ENCODE measurements at places on chromosomes 12 and 14.

DNA sequence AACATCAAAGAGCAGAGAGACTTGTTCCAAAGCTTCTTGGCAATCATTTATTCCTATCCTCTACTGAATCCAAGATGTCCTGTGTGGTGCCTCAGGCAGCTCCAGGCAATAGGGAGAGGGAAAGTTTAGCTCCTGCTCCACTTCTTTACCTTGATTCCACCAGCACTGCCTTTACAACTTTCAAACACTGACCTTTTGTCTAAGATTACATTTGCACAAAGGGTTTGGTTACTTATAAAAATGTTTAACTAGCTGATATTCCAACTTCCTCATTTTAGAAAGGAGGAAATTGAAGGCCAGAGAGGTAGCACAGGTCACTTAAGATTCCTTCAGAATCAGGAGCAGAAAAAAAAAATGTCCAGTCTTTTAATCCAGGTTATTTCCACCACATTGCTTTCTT, 192.7 kb downstream of the BTG1 start:
- DNase-seq = no peak

GRCh38 chr12:93134175-93134890, 205.2 kb upstream of the EEA1 start:
- DNase-seq = no peak

- DNase-seq = peak; percentile 59
These were observed 1.1 kb upstream of the FERMT2 start for GRCh38 chr14:52951681-52952554.

- DNase-seq = no peak
These were observed 51.8 kb downstream of the MOK start for GRCh38 chr14:102252834-102253801.

- no peak for DNase-seq
These were observed 6.4 kb upstream of the SLC38A4 start for GRCh38 chr12:46832130-46832704.

DNA sequence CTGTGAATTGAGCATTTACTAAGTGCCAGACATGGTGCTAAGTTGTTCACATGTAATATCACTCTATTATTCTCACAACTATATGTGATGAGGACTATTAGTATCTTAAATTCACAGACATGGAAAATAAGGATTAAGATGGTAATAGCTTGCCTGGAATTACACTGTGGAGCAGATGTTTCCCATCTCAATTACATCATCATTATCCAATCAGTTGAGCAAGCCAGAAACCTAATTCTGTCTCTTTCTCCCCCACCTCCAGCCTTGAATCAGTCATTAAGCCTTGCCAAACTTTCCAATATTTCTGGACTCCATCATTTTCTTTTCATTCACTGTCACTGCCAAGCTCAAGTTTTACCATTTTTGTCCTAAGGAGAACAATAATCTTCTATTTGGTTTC, 287.8 kb upstream of the KITLG start:
- DNase-seq = no peak

- DNase-seq = no peak
These were observed 28.2 kb downstream of the RAP1B start for GRCh38 chr12:68638721-68639395.

GRCh38 chr14:37232907-37233481, 35.3 kb downstream of the MIPOL1 start:
- DNase-seq = no peak

DNA sequence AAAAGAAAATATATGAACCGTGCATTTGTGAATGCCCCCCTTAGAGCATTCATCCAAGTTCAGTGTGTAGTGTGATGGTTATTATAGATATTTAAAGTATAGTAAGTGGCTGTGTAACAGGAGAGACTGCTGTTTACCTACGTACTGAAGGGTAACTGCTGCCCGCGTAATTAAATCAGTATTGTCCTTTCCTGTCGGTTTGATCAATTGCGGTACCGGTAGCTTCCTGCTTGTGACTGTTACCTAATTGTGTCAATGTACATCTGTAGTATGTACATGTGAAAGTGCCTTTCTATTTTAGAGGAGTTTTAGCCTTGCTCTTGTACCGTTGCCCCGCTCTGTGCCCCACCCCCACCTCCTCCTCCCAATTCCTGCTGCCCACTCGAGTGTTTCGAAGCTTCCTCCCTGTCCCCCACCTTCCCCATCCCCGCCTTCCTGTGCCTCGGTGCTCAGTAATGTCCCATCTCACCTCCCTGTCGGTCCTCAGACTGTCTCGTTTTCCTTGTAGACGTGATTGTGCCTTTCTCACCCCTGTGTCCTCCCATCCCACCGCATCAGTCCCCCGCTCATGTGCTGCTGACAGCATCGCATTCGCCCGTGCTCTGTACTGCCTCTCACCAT, 75.0 kb downstream of the KICS2 start:
- DNase-seq = peak; percentile 84

DNA sequence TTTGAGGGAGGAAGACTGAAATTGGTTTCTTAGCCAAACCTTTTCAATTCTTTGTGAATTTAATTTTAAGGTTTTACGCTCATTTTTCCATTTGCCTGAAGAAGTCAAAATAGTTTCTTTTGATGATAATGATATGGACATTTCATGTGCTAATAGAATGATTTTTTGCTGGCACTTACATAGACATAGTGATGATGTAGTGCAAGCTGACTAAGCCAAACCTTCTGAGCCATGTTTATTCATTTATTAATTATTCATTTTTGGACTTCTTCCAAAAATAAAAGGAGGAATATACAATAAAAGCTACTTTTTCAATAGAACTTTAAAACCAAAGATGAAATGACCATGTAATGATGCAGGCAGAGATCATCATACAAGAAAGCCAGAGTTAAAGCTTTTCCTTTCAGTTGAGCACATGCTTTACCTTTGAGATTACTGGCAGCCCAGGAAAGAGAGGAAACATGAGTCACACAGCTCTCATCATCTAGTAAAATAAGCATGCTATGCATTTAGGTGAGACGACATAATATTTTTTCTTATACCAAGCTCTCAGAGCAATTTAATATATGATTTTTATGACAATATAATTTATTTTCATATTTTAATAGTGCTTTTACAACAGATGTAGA, 24.8 kb downstream of the KCNA1 start:
- no peak for DNase-seq

- no peak for DNase-seq
These were observed 43.7 kb upstream of the HECTD1 start for GRCh38 chr14:31251028-31251958.

- DNase-seq = no peak
These were observed 146.7 kb upstream of the USP15 start for GRCh38 chr12:62113366-62114011.

DNA sequence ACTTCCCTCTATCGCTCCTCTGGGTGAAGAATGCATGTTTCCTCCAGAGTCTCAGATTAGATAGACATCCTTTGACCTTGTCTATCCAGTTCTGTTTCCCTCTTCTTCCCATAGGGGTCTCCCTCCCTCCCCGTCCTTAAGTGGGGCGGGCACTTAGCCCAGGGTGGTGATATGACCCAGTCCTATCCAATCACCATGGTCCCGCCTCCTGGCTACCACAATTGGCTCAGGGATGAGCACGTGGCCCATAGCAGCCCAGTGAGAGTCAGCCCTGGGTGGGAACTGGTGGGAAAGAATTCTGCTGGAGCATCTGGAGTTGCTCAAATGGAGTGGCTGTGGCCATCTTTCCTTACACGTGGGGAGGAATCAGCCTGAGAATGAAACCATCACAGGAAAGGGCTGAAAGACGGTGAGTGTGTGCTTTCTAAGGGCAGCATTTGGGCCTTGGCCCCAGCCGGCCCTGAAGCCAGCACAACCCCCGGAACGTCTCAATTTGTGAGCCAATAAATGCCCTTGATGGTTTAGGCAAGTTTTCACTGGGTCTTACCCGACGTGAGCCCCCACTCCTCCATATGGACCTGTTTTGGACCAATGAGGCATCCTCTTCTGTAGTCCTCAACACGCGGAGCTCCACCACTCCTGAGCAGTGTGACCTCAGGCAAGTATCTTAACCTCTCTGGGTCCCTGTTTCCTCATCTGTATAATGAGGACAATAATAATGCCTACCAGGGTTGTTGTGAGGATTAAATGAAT, 14.4 kb upstream of the MLXIP start:
- DNase-seq = peak; percentile 97

- no peak for DNase-seq
These were observed 1081.4 kb upstream of the LRFN5 start for GRCh38 chr14:40525314-40525713.

DNA sequence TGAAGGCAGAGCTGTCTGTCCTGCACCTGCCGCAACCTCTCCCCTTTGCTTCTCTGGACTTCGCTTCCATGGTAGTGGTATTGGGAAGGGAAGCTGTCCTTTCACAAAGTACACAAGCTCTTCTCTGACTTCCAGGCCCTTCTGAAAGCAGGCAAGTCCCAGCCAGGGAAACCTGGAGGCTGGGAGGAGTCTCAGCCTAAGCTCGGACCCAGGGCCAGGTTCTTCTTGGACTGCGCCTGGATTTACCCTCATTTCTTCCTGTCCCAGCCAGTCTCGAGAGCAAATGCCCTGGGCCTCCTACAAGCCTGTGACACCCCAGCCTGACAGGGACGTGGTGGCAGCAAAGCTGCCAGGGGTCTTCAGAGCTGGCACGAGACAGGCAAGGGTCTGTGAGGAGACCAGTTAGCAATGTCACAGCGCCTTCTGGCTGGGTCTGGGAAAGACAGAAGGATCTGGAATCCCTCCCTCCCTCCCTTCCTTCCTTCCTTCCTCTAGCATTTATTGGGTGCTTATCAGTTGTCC, 22.4 kb downstream of the ISCA2 start:
- DNase-seq = no peak

DNA sequence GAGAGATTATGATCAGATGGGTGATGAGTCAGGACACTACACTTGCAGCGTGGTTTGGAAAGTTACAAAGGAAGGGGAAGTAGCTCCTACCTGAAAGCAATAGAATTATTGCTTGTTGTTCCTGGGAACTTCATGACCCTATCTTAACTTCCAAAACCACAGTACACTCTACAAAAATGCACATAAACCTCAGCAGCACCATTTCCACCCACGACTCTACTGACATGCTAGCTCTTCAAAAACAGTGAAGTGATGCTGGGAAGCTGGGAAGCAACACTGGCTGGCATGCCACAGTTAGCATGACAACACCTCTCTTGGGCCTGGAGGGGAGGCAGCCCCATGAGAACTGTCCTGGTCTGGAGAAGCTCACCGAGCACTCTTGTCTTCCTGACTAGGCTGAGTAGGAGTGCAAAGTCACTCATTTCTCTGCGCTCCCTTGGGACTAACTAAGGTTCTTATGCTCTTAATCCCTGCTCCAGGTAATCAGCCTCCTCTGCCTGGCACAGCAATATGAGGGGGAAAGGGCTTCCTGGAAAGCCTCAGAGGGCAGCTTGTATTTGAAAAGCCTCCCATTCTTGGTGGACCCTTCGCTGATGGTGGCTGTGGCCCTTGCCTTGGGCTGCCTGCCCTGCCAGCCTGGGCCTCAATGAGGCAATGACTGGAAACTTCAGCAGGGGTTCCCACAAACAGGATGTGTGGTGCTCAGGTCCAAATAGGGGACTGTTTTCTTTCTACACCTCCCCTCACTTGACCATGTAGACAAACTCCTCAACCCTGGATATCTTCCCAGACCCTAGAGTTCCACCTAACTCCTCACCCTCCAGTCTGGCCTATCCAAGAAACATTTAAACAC, 1.2 kb downstream of the KRT3 start:
- peak; percentile 49 for DNase-seq

GRCh38 chr12:109309381-109310246, 530 bp upstream of the FOXN4 start:
- no peak for DNase-seq

DNA sequence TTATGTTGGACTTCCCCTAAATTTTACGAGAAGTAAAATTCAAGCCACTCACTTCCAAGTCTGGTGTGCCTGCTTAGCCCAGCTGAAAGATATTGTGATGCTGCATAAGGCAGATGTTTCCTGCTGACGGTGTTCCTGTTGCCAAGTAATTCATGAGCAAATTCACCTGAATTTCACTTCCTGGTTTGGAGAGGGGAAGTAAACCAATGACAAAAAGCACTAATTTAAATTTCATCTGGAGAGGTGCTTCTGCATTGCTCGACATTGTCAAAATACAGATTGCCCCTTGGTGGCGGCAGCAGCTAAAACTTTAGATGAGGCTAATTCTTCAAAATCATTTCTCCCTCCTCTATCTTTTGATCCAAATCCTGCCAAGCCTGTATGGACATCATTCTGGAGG, 281.1 kb downstream of the AACS start:
- DNase-seq = no peak

GRCh38 chr14:29757188-29757680, 170.4 kb downstream of the PRKD1 start:
- no peak for DNase-seq

DNA sequence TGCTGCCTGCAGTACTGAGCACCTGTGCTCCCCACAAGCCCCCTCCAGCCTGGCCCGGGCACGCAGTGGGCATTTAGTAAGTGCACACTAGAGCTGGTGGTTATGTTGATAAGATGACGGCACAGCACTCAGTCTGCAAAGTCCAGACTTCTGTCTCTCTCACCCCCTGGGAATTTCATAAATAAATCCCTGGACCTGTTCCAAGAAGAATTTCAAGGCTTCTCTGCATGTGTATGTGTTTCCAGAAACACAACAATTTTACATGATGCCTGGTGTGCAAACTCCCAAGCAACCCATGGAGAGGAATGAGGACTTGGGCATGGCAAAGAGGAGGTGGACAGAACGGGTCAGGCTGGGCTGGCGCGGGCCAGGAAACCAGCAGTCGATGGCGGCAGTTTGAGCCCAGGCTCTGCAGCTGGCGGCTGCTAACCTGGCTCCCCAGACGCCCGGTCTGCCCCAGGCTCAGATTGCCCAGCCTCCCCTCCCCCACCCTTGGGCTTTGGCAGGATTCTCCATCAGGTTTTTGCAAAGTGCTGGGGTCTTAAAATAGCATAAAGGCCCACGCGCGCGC, 10.4 kb upstream of the ACVR1B start:
- no peak for DNase-seq

GRCh38 chr14:72518809-72519377, 375.0 kb downstream of the DPF3 start:
- DNase-seq = no peak

DNA sequence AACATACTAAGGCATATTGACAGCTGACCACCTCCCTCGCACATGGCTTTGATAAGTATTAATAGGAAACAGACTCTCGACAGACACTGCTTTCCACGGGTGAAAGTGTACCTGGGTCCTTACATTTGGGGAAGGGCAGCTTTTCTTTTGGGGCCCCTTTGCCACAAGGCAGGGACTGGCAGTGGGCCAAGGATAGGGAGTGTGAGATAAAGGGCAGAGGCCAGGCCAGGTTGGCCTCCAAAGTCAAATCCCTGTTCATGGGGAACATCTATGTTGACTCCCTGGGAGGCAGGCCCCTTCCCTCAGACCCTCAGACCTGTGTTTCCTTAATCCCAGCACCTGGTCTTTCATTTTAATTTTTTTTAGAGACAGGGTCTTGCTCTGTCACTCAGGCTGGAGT, 19.4 kb upstream of the FBXO21 start:
- no peak for DNase-seq

- DNase-seq = no peak
These were observed 266.3 kb downstream of the LRIG3 start for GRCh38 chr12:58654021-58654420.

GRCh38 chr12:126998747-126999285, 1268.2 kb upstream of the TMEM132C start:
- no peak for DNase-seq

Data from RCC 7860 (cell line).